ENCODE measurements at places on chromosomes 4 and X.

GRCh38 chr4:123449362-123449761, 52.8 kb downstream of the SPRY1 start:
- DNase-seq, result no peak
- no peaks in the 10 kb centered on the region for H3K27me3 ChIP-seq
- no peaks in the 10 kb centered on the region for H3K36me3 ChIP-seq

- H3K4me1 ChIP-seq, result no peaks in the 10 kb centered on the region
- no peak for DNase-seq
- no peak overlapping the region for H3K4me3 ChIP-seq
Observed at GRCh38 chr4:22650771-22651170, 42.0 kb upstream of the GBA3 start.

DNA sequence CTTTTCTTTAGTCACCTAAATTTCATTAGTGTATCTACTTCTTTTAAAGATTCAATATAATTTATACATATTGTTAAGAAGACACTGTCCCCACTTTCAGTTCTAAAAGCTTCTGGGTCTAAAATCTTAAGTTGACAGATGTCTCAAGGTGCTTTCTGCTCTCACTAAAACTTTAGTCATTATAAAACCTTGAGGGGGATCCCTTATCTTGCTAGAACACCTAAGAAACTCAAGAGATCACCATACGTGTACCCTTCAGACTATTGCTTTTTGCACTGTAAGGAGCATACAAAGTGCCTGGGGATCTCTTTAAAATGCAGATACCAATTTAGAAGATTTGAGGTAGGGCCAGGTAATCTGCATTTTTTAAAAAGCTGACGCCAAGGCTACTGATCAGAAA, 30.1 kb downstream of the CYBB start:
- H3K36me3 ChIP-seq, result no peaks in the 10 kb centered on the region
- no peak for DNase-seq
- H3K27ac ChIP-seq, result no peak overlapping the region
- H3K27me3 ChIP-seq, result no peaks in the 10 kb centered on the region
- H3K4me3 ChIP-seq, result no peak overlapping the region
- no peaks in the 10 kb centered on the region for H3K4me1 ChIP-seq

DNA sequence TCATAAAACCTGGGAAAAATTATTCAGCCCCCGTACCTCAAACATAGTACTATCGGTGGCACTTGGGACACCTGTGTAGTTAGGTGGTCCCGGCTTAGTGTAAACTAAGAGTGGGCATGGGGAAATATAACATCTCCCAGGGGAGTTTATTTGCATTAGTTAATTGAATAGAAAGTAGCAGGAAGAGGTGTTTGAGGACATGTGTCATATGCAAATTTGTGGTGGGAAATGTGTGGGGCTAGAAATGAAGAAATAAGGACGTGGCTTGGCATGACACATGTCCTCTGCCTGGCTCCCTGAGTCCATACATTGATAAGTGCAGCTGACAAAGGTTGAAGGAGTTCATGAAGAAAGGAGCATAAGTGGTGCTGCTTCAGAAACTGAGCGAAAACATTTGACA, 483.6 kb downstream of the SH2D1A start:
- no peaks in the 10 kb centered on the region for H3K36me3 ChIP-seq
- H3K27ac ChIP-seq, result no peak overlapping the region
- H3K4me3 ChIP-seq, result no peak overlapping the region
- H3K4me1 ChIP-seq, result peaks cover 9% of the 10 kb centered on the region
- H3K27me3 ChIP-seq, result no peaks in the 10 kb centered on the region

All from central memory CD8-positive, alpha-beta T cell (primary cell).